ENCODE measurements at places on chromosomes 2 and 18. TPM values are rescaled to one million over a fixed set of nuclear protein-coding genes. Genes with fewer than 3 reads are reported as not detected.

The PAX8 gene
- not detected for total RNA-seq

The DCC gene
- total RNA-seq, result not detected

The STPG4 gene
- total RNA-seq, result 0.25 TPM

The MAP3K20 gene
- 55.7 TPM for total RNA-seq

The FSIP2 gene
- total RNA-seq, result 1.7 TPM

The ASIC4 gene
- 0.15 TPM for total RNA-seq

The GAL3ST2 gene
- 1.3 TPM for total RNA-seq

The ZNF638 gene
- total RNA-seq, result 121 TPM

The SH3BP4 gene
- 51.9 TPM for total RNA-seq

The CFLAR gene
- total RNA-seq, result 35.8 TPM

The CYBRD1 gene
- 84.5 TPM for total RNA-seq

The VAPA gene
- total RNA-seq, result 143 TPM
